ENCODE measurements at places on chromosomes 7 and 10.

- peak; percentile 36 for DNase-seq
Observed at GRCh38 chr10:123997486-123998196, 95.8 kb downstream of the CHST15 start.

GRCh38 chr7:152459724-152460251 lies 24.0 kb upstream of the KMT2C start:
- no peak for DNase-seq

- DNase-seq: no peak
Observed at GRCh38 chr7:25559581-25560367, 331.5 kb upstream of the NPVF start.

- DNase-seq: no peak
Observed at GRCh38 chr7:2372724-2373123, 18.1 kb downstream of the EIF3B start.

DNA sequence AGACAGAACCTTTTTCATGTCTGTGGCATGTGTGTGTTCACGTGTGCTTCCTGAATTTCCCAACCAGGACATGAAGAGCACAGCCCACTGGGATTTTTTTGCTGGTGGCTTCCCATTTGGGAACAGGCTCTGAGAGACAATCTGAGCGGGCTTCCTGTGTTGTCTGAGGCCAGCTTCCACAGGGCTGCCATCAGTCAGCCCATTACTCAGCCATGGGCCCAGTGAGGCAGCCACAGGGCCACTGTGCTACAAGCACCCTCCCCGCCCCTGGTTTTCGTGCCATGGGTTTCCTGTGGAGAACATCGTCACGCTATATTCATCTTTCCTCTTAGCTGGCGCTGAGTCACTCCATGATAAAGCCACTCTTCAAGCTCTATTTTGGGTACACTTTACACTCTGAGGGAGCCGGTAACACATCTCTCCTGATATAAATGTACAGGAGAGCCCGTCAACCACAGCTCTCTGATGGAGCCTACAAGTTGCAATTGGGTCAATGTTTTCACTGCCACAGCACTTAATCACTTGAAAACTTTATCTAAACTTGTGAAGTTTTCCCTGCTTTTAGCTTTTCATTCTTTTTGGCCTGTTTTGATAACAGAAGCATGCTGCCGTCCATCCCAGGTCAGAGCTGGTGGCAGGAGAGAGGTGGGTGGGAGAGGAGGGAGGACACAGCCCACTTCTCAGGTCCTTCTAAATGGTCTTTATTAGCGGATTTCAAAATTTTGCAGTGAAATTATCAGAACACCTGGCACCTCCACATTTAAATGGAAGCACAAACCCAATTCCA lies 96.9 kb downstream of the HIPK2 start:
- peak; percentile 34 for DNase-seq

GRCh38 chr10:24235471-24235870 lies 26.5 kb downstream of the KIAA1217 start:
- no peak for DNase-seq

DNA sequence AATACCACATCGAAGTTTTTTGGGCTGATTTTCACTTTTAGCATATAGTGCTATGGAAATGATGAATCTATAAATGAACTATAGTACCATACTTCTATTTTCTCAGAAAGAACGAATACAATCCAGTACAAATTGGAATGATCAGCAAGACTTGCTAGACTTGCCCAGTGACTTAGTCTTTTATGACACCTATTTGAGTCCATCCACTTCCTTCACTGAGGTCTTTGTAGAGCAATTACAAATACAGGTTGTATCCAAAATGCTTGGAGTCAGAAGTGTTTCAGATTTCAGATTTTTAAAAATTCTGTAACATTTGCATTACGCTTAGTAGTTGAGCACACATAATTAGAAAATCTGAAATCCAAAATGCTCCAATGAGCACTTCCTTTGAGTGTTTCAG lies 104.3 kb downstream of the NRBF2 start:
- no peak for DNase-seq

GRCh38 chr10:133351408-133352318 lies 4.5 kb downstream of the PRAP1 start:
- no peak for DNase-seq

- DNase-seq: no peak
Observed at GRCh38 chr10:3772361-3773171, 12.4 kb downstream of the KLF6 start.

DNA sequence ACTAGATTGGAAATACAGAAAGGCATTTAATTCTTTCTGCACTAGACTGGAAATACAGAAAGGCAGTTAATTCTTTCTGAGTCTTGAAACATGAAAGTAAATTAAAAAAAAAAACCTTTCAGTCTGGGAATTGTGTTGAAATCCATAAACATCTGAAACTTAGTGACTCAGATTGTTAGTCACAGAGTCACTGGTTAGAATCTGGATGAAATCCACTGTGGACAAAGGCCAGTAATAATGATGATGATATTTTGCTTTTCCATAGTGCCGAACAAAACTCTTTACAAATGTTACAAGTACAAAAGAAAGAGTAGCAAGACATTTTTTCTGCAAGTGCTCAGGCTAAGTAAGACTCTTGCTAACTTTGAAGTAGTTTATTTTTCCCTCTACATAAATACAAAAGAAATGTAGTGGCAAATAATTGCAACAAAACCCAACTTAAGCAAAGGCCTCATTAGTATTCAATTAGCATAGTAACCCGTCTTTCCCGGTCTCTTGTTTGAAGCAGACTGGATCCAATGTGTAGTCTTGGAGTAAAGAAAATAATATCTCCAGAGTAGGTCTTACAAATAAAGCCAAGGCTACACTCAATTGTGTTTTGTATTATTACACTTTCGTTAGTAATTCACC lies 5.8 kb upstream of the PRTFDC1 start:
- DNase-seq: no peak

GRCh38 chr10:80281292-80281691 lies 8.2 kb downstream of the MAT1A start:
- DNase-seq: no peak

DNA sequence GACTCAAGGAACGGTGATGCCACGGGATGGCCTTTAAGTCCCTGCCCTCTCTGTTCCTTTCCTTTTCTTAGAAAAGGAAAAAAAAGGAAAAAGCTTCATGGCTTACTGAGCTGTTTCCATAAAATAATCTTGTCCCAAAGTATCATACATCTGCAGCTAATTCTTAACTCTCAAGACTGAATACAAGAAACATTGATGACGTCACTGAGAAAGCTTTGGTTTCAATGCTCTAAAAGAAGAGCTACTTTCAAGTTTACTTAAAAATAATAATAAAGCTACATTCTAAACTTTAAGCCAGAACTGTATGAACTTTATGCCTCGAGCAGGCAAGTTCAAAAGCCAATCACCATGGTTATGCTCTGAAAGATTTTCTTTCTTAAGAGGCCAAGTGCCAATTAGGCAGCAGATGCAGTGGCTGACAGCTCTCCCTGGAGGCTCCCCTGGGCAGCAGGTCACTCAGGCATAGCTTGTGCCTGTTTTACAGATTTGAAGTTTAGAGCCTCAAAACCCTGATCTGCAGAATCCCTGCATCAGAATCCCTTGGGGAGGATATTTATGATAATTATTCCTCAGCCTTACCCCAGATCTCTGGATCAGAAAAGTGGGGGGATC lies 165.0 kb downstream of the CHN2 start:
- DNase-seq: no peak

DNA sequence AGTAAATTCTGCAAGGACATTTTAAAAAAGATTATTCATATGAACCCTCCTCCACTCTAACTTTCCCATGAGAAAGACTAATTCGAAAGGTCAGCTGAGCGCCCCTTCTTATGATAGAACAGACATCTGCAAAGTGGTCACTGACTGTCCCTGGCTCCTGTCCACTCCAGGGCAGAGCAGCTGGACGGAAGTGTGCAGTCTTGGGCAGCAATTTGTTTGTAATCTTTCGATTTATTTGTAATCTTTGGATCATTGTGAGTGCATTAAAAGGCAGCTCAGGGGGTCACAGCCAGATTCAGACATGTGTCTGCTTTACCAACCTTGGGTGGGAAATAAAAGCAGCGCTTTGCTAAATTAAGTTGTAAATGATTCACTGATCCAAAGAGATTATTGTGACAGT lies 158.8 kb upstream of the ADARB2 start:
- DNase-seq: no peak

DNA sequence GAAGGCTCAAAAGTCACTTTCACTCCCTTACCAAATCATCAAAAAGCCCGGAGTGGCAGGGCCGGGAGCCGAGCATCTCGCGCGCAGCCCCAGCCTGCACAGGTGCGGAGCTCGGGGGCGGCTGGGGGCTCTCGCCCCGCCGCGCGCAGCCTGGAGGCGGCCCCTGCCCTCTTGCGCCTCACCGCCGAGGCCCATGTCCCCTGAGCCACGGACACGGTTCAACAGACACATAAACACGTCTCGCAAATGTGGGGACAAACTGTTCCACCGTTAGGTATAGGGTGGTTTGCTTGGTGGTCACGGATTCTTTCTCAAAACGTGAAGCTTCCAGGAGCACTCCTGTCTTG lies 700 bp downstream of the GSAP start:
- DNase-seq: peak; percentile 60

DNA sequence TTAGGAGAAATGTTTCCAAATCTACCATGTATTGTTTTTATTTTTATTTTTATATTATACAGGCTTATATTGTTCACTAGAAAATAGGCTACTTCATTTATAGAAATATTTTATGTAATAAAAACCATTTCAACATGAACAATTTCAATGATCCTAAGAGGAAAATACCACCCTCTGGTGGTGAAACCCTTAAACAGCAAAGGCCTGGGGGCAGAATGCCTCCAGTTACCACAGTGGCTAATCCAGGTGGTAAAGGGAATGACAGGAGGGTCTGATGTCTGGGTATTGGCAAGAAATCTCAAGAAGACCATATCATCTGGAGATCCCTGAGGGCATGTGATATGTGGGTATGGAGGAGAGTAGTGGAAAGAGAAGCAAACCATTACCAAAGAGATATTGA lies 19.3 kb downstream of the MACC1 start:
- no peak for DNase-seq

Data from GM13976 (cell line).